ENCODE measurements at places on chromosomes 16 and 17.

- peak; percentile 92 for DNase-seq
Measured at GRCh38 chr16:19086322-19087199, 19.1 kb downstream of the COQ7 start.

GRCh38 chr16:85611194-85611443, 2.0 kb upstream of the GSE1 start:
- no peak for DNase-seq

- peak; percentile 41 for DNase-seq
Measured at GRCh38 chr17:16428098-16428882, 12.9 kb downstream of the TRPV2 start.

DNA sequence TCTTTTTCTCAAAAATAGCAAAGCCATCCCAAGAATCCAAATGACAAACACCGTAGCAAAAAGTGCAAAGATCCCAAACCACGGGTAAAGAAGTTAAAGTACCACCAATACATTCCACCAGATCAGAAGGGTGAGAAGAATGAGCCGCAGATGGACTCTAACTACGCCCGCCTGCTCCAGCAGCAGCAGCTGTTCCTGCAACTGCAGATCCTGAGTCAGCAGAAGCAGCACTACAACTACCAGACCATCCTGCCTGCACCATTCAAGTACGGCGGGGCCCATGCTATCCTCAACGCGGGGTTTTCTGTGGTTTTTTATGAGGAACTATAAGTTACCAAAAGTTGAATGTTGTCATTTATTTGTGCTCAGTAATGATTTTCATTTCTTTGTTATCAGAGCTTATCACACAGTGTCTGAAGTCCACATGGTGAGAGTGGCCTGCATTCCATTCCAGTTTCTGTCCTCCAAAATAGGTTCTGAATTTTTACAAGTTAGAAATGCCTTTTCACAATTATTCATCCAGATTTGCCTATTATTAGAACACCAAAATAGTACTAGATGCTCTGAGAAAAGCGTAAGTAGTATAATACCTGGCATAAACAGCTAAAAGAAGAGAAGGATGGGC, 169.2 kb downstream of the MRTFB start:
- no peak for DNase-seq

- no peak for DNase-seq
Measured at GRCh38 chr17:41103896-41104295, 1.3 kb upstream of the KRTAP4-9 start.

Data from spinal cord (tissue), 10 donors.